CD14-positive monocyte (primary cell): ENCODE measurements at places on chromosomes 3 and 15.

GRCh38 chr3:156433910-156434309 lies 121.0 kb downstream of the SSR3 start:
- no peaks in the 10 kb centered on the region for H3K27me3 ChIP-seq
- H3K4me3 ChIP-seq: no peak overlapping the region
- no peaks in the 10 kb centered on the region for H3K4me1 ChIP-seq
- DNase-seq: no peak
- H3K27ac ChIP-seq: no peak overlapping the region
- H3K36me3 ChIP-seq: no peaks in the 10 kb centered on the region

GRCh38 chr15:44458429-44458828 lies 31.0 kb downstream of the CTDSPL2 start:
- no peak overlapping the region for H3K4me3 ChIP-seq
- no peaks in the 10 kb centered on the region for H3K4me1 ChIP-seq
- peaks cover 52% of the 10 kb centered on the region for H3K36me3 ChIP-seq
- no peak for DNase-seq

- no peaks in the 10 kb centered on the region for H3K36me3 ChIP-seq
- no peak for DNase-seq
- no peaks in the 10 kb centered on the region for H3K4me1 ChIP-seq
- no peaks in the 10 kb centered on the region for H3K27me3 ChIP-seq
These were observed 50.7 kb upstream of the FOXB1 start for GRCh38 chr15:59953392-59953883.

GRCh38 chr3:89360156-89360555 lies 252.7 kb downstream of the EPHA3 start:
- no peaks in the 10 kb centered on the region for H3K27me3 ChIP-seq
- H3K27ac ChIP-seq: no peak overlapping the region
- no peaks in the 10 kb centered on the region for H3K4me1 ChIP-seq
- no peak for DNase-seq
- no peaks in the 10 kb centered on the region for H3K36me3 ChIP-seq

- H3K27me3 ChIP-seq: no peaks in the 10 kb centered on the region
- H3K4me1 ChIP-seq: no peaks in the 10 kb centered on the region
- no peaks in the 10 kb centered on the region for H3K36me3 ChIP-seq
- DNase-seq: no peak
- H3K4me3 ChIP-seq: no peak overlapping the region
These were observed 299.4 kb upstream of the GADL1 start for GRCh38 chr3:31193871-31194270.

DNA sequence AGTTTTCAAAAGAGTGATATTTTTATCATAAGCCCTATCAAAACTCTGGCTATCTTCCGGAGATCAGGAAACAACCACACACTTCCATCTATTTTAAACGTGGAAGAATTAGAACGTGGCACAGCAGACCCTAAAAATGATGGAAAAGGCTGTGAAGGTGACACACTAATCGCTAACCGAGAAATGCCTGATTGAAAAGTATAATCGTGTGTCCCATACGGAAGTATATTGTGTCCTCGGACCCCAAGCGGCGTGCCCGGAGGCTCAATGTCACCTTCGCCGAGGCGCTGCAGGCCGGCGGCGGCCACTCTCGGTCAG lies 642 bp downstream of the COX5A start:
- no peak for DNase-seq
- peaks cover 4% of the 10 kb centered on the region for H3K36me3 ChIP-seq
- H3K4me3 ChIP-seq: peak overlapping the region; percentile 69
- peak overlapping the region; percentile 88 for H3K27ac ChIP-seq
- H3K27me3 ChIP-seq: no peaks in the 10 kb centered on the region

DNA sequence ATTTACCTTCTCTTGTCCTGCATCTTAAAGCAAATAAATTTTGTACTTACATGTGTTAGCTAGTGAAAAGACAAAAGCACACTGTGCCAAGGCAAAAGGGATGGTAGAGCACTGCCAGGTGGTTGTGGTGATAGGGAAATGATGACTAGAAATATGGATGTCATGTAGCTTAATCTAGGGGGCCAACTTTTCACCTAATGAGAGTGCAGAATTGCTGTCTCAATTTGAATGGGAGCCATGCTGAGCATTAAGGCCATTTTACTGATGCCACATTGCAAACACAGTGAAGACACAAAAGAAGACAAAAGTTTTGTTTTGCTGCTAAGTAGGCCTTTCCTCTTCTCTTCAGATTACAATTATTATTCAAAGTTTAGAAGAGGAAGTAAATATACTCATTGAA lies 274.7 kb downstream of the PDCD6IP start:
- no peaks in the 10 kb centered on the region for H3K27me3 ChIP-seq
- DNase-seq: no peak
- H3K4me3 ChIP-seq: no peak overlapping the region

- H3K4me3 ChIP-seq: peak overlapping the region; percentile 92
- peak overlapping the region; percentile 99 for H3K27ac ChIP-seq
- H3K4me1 ChIP-seq: peaks cover 77% of the 10 kb centered on the region
These were observed 2.6 kb downstream of the ZNF710 start for GRCh38 chr15:90003736-90004135.
